ENCODE measurements at places on chromosomes 6 and 20.

DNA sequence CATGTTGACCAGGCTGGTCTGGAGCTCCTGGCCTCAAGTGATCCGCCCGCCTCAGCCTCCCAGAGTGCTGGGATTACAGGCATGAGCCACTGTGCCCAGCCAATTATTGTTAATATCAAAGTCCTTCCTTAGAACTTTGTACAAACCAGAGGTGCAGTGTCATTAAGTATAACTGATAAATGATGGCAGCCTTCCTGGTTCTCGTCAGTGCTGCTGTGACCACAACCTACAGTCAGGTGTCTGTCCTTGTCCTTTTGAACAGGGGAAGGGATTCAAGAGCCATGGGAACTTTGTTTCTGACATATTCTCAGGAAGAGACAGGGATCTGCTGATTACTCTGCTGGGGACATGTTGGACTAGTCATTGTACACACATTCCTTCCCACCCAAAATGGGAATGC lies 103.2 kb upstream of the TIAM2 start:
- no peak for DNase-seq

- no peak for DNase-seq
These were observed 171.7 kb downstream of the FAXC start for GRCh38 chr6:99177736-99178135.

DNA sequence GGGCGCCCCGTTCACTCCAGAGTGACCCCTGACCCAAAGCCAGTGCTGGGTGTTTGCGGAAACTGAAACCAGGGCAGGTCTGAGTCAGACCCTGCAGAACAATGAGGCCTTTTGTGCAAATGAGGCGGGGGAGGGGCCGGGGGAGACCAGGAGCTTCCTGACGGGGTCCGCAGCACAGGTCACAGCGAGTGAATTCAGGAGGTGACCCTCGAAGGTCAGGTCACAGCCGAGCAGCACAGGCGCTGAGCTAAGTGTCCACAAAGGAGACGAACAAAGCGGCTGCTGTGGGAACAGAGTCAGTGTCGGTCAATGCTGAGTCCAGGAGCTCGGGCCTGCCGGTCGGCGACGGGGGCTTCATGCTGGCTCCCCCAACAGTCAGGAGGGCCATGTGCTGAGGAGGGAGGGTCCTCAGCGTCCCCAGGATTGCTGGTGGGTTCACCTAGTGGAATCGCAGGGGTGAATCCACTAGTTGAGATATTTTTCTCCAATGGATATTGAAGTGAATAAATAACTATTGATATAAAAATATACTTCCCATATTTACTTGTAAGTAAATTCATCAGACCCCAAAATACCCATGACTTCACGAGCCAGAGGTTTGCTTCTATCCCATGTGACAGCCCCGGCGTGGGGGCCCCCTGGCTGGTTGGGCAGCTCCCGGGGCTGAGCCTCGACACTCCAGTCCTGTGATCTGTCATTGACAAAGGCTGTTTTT lies 188.4 kb upstream of the SULF2 start:
- no peak for DNase-seq

DNA sequence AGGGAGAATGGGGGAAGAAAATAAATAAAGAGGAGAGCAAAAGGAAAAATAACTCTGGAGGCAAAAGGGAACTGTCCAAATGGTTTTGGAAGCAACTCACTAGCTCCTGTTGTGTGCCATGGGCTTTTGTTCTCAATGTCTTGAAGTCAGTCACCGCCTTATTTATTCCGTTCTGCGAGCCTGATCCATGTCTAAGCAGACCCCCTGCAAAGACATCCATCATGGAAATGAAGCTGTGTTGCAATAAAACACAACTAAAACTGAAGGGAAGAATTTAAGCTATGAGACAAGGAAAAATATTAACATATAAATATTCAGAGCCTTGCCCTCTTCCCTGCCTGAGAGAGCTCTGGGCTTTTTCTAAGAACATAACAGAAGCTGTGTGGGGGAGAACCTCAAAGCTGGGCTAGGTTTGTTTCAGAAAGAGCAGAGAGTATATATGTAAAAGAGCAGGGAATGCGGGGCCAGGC lies 373.2 kb upstream of the CNR1 start:
- DNase-seq: no peak

- DNase-seq: no peak
These were observed 26.4 kb upstream of the MPC1 start for GRCh38 chr6:166408936-166409755.

DNA sequence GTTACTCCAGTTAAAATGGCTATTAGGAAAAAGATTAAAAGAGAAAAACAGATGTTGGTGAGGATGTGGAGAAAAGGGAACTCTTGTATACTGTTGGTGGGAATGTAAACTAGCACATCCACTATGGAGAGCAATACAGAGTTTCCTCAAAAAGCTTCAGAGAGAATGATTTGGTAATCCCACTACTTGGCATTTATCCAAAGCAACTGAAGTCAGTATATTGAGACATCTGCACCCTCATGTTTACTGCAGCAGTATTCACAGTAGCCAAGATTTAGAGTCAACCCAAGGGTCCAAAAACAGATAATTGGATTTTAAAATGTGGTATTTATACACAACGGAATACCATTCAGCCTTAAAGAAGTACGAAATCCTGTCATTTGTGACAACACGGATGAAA lies 469.5 kb downstream of the QKI start:
- no peak for DNase-seq

DNA sequence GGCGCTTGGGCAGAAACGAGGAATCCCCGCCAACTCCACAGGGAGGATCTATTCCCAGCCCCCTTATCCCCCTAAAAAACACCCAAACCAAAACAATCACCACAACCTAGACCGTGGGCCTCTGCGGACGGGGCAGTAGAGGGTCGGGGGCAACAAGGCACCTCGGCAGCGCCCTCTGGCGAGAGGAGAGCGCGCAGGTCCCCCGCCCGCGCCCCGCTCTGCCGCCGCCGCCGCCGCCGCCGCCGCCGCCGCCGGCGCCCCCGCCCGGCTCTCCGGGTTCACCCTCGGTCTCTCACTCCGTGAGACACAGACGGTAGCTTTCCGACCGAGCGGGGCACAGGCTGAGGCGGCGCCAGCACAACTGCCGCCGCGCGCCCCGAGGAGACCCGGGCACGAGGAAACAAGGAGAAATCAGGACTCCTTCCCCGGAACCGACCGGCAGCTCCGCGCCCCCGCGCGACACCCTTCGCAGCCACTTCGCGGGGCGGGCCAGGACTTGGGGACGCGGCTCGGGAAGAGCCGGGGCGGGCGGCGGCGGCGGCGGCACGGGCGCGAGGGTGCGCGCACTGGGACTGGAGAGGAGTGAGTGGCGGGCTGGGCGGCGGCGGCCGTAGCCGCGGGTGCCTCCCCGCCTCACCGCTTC lies at the start of gene SLC35F1:
TSS of gene SLC35F1 (plus strand) at position 307 of the 643 bp plus-strand sequence.
- no peak for DNase-seq

Measured in SJSA1 (cell line).